H7 (cell line): ENCODE measurements at places on chromosomes 6 and 20.

DNA sequence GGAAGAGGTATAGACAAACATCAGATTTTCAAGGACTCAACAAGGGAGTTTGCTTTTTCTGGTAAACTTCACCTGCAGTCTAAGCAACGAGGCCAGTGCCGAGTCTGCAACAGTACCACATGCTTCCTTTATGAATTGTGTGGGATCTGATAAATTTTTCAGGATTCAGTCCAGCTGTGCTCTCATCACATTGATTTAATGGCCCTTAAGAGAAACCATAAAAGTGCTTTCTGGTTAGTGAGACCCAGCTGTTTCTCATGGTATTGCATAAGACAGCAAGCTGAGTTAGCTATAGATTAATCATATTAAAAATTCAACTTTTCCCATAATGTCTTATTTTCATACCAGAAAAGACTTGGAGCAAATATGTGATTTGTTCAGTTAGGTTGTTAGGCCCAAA, 291.4 kb downstream of the CENPW start:
- no peak for DNase-seq

DNA sequence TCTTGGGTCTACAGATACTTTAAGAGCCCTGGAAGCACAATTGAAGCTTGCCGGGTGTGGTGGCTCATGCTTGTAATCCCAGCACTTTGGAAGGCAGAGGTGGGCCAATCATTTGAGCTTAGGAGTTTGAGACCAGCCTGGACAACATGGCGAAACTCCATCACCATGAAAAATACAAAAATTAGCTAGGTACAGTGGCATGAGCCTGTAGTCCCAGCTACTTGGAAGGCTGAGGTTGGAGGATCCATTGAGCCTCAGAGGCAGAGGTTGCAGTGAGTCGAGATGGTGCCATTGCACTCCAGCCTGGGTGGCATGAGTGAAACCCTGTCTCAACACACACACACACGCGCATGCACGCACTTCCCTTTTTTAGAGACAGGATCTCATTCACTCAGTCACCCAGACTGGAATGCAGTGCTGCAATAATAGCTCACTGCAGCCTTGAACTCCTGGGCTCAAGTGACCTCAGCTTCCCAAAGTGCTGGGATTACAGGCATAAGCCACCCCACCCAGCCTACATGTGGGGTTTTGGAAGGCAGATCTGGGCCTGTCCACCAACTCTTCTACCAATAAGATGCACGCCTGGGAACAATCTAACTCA, 182.5 kb upstream of the JARID2 start:
- no peak for DNase-seq

- no peak for DNase-seq
These were observed 311.9 kb upstream of the EPHA7 start for GRCh38 chr6:93731306-93731705.

DNA sequence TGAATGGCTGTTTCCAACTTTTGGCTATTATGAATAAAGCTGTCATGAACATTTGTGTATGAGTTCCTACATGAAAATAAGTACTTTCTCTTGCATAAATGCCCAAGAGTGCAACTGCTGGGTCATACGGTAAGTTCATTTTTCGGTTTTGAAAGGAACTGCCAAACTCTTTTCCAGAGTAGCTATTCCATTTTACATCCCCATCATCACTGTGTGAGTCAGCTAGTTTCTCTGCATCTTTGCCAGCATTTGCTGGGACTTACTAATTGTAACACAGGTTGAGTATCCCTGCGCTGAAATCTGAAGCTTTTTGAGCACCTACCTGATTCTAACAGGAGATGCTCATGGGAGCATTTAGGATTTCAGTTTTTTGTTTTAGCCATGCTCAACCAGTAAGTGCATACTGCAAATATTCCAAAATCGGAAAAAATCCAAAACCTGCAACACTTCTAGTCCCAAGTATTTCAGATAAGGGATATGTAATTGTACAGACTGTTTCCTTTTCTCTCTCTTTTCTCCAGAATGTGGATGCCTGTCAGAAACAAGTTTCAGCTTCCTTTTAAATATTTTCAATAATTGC, 118.4 kb downstream of the DTNBP1 start:
- DNase-seq: no peak

GRCh38 chr20:60087563-60088105, 129.4 kb downstream of the CDH26 start:
- no peak for DNase-seq

DNA sequence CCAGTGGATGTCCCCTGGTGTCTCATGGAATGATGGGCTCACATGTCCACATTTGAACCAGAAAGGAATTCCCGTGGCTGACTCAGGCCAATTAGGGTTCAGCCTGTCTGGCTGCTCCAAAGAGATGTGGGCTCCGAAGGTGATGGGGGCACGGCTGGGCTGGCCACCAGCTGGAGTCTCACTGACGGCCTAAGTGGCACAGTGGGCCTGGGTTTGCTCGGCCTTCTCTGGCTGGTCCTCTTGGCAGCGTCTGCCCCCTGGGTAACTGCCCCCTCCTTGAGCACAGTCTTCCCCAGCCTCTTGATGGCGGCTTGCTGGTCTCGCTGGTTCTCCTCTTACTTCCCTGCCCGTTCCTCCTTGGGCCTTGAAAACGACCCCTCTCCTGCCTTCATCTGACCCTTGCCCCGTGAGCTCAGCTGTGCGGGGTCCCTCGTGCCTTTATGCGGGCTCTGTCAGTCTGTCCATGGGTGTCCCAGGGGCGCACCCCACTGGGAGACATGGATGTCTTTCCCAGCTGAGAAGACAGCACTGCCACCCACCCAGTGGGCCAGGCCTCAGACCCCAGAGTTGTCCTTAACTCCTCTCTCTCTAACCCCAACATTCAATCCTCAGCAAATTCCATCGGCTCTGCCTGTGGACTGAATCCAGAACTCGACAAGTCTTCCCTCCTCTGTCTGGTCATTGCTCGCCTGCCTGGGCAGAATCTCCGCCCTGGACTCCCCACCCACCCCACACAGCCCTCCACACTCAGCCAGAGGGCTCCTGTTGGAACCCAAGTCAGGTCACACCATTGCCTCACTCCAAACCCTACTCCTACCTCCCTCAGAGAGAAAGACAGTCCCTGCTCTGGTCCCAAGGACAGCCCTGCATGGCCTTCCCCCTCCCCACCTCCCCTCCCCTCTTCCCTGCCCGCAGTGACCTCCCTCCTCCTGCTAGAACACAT, 78.7 kb downstream of the CEBPB start:
- no peak for DNase-seq

DNA sequence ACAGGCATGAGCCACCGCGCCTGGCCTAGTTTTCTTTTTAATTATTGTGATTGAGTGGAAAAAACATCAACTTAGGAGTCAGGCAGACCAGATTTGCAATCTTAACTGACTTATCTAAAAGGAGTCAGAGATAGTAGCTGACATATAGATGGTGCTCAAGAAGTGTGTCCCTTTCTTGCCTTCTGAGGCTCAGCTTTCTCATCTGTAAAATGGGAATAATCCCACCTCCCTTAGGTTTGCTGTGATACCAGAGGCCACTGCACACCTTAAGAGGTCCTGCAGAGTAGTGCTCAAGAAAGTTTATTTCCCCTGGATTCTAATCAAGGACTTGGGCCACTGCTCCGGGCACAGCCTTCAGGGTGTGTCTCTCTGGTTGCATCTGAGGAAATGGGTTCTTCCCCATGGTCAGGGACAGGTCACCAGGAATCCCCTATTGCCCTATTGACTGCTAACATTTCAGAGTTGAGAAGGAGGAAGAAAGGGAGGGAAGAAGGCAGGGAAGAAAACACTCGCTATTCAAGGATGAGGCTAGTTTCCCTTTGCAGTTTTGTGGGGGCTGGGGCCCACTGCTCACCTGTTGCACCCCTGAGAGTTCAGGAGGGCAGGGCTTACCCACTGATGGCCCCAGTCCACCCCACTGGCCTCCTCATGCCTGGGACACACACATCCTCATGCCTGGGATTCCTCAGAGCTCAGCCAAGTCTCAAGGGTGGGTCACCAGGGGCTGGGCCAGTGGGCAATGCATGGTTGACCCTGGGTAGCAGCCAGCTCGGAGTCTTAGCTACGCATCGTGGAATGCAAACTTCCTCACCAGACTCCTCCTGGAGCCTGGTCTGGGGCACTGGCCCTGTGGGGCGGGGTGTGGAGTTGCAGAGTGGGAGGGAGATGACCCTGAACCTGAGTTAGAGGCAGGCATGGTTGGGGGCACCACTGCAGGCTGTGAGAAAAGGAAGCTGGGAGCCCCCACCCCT, 21.2 kb downstream of the C6orf132 start:
- no peak for DNase-seq

DNA sequence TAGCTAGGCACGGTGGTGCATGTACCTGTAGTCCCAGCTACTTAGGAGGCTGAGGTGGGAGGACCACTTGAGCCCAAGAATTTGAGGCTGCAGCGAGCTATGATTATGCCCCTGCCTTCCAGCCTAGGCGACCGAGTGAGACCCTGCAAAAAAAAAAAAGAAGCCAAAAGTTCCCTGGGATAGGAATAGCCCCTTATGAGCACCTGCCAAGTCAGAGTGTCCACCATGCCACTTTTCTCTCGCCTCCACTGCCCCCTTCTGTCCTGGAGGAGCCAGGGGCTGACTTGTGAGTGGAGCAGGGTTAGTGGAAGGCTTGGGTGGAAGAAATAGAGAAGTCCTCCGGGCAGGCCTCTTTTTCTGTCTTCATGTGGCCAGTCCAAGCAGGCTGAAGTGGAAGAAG, 12.1 kb upstream of the DDX27 start:
- DNase-seq: peak; percentile 66

GRCh38 chr6:156396068-156396771, 381.0 kb upstream of the ARID1B start:
- peak; percentile 15 for DNase-seq

GRCh38 chr20:8815208-8815607, 253.7 kb upstream of the PLCB4 start:
- no peak for DNase-seq

DNA sequence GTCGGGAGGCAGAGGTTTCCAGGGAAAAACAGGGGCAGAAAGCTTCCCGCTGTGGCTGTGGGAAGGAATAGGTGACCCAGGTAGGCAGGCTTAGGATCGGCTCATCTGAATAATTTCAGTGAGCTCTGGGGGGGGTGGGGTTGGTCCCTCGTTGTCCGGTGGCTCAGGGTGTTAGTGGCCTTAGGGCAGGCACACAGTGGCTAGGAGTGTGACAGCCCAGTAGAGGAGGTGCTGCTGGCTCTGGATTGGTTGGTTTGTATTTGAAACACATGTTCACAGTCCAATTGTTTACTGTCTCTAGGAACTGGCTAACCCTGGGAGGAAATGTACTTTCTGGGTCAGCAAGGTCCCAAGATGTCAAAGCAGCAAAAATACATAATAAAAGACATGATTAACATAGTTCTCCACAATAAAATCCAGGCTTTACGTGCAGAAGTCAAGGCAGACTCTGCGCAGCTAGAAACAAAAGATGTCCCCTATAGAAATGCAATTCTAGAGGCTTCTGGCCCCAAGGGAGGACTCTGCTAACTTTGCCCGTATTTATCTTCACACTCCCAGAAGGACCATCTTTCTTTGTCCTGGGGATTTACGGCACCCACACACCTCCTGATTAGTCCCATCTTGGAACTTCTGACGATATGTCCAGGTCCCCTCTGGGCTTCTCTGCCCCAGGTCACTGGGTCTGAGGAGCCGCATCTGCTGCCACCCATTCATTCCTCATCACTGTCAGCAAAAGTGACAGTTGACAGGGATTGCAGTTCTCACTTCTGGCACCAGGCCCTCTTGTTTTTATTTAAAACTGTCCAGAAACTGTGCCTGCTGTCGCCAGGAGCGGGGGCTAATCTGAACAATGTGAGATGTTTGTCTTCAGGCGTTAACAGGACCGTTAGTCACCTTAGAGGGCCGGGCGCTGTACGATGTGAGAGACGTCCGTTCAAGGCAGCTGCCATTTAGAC, 18.7 kb downstream of the MOCS3 start:
- no peak for DNase-seq

GRCh38 chr20:43515628-43516027, 8.1 kb downstream of the L3MBTL1 start:
- DNase-seq: no peak

GRCh38 chr20:38573413-38573812, 7.6 kb upstream of the ADIG start:
- DNase-seq: no peak

- no peak for DNase-seq
These were observed 314.1 kb upstream of the SGK1 start for GRCh38 chr6:134632024-134632423.

- peak; percentile 49 for DNase-seq
These were observed 12.1 kb downstream of the SRXN1 start for GRCh38 chr20:640674-641515.

GRCh38 chr6:101645770-101646169, 252.3 kb downstream of the GRIK2 start:
- no peak for DNase-seq

GRCh38 chr6:168662301-168662936, 221.4 kb downstream of the SMOC2 start:
- DNase-seq: no peak

DNA sequence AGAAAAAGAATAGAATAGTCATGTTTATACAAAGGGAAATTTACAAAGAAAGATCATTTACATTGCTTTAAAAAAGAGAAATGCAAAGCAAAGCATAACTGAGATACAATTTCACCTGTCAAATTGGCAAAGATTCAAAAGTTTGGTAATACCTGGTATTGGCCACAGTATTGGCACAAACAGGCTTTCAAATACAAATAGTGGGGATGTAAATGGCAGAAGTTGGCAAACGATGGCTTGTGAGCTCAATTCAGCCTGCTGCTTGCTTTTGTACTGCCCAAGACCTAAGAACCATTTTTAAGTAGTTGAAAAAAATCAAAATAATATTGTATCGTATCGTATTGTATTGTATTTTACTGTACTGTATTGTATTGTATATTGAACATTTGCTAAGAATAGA, 194.5 kb upstream of the JAG1 start:
- DNase-seq: no peak

DNA sequence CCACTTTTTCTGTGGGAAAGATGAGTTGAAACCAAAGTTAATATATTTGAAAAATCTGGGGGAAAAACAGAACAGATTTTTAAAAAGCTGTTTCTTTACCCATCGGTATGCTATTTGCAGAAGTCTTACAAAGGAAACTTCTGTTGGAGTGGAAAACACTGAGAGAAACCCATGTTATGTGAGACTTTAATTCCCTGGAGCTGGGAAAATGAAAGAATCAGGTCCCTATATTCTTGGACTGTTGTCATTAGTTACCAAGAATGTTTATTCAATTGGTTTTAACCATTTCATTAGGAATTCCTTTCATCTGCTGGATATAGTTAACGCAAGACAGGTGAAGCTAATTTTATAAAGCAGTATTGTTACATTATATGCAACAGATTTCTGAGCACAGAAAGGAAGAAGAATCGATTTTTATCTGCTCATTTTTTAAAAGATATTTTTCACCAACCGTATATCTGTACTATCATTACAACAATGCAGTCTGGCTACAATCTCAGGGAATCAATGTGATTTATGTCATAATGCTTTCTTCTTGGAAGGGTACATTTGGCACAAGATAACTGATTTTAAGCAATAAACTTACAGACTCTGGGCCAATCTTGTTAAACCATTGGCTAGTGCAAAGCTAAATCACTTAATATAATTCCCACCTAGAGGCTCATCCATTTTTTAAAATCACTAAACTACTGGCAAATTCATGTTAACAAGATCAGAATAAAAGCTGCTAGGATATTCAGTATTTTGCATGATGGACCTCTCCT, 170.0 kb downstream of the MOXD1 start:
- no peak for DNase-seq
